ENCODE measurements at places on chromosomes 3 and 15. TPM values are rescaled to one million over a fixed set of nuclear protein-coding genes. Genes with fewer than 3 reads are reported as not detected.

The STAC gene
- polyA plus RNA-seq = 1.8 TPM

The CEMIP gene
- polyA plus RNA-seq = 2.5 TPM

The SELENOT gene
- polyA plus RNA-seq = 79.3 TPM

The MUSTN1 gene
- polyA plus RNA-seq = 2.8 TPM

The GOLGA8R gene
- polyA plus RNA-seq = 6.8 TPM

The BNC1 gene
- 4.2 TPM for polyA plus RNA-seq

The PLSCR2 gene
- polyA plus RNA-seq = 0.79 TPM

The CX3CR1 gene
- 2.8 TPM for polyA plus RNA-seq

The THBS1 gene
- 34.0 TPM for polyA plus RNA-seq

The TEX55 gene
- polyA plus RNA-seq = not detected

The IL17RE gene
- polyA plus RNA-seq = 60.9 TPM

The TMCO5A gene
- not detected for polyA plus RNA-seq

The TMEM266 gene
- 1.3 TPM for polyA plus RNA-seq

The SKIC8 gene
- polyA plus RNA-seq = 65.9 TPM

GRCh38 chr3:40097131-40098117 lies 212.1 kb upstream of the EIF1B start:
- H3K36me3 ChIP-seq = no peaks in the 10 kb centered on the region
- no peak for DNase-seq
- no peak overlapping the region for H3K4me3 ChIP-seq
- H3K4me1 ChIP-seq = no peaks in the 10 kb centered on the region
- no peaks in the 10 kb centered on the region for H3K27me3 ChIP-seq

GRCh38 chr3:35383216-35383615 lies 256.1 kb upstream of the ARPP21 start:
- no peaks in the 10 kb centered on the region for H3K4me1 ChIP-seq
- no peak for DNase-seq
- H3K4me3 ChIP-seq = no peak overlapping the region
- no peak overlapping the region for H3K27ac ChIP-seq
- no peaks in the 10 kb centered on the region for H3K36me3 ChIP-seq

- peak; percentile 95 for DNase-seq
- peaks cover 35% of the 10 kb centered on the region for H3K4me1 ChIP-seq
- H3K27me3 ChIP-seq = no peaks in the 10 kb centered on the region
- no peaks in the 10 kb centered on the region for H3K36me3 ChIP-seq
- H3K4me3 ChIP-seq = no peak overlapping the region
- peak overlapping the region; percentile 69 for H3K27ac ChIP-seq
These were observed 109.6 kb upstream of the UMPS start for GRCh38 chr3:124620600-124621063.

DNA sequence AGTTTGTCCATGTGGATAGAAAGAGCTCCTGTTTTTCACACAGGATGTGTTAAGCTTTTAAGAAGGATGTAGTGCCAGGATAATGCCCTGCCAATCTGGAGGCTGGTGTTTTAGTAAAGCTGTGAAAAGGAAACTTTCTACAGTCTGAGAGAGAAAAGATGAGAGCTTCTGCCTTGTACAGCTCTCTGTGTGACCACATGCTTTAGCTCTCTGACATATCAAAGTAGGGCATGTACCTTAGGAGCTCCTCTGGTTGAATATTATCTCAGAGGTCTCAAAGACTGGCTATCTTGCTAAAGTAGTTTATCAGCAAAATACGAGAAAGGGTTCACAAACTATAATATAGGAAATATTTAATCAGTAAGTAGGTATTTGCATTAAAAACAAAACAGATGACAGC lies 30.4 kb downstream of the CDIN1 start:
- DNase-seq = no peak
- peaks cover 3% of the 10 kb centered on the region for H3K4me1 ChIP-seq
- H3K4me3 ChIP-seq = no peak overlapping the region
- H3K27ac ChIP-seq = no peak overlapping the region

DNA sequence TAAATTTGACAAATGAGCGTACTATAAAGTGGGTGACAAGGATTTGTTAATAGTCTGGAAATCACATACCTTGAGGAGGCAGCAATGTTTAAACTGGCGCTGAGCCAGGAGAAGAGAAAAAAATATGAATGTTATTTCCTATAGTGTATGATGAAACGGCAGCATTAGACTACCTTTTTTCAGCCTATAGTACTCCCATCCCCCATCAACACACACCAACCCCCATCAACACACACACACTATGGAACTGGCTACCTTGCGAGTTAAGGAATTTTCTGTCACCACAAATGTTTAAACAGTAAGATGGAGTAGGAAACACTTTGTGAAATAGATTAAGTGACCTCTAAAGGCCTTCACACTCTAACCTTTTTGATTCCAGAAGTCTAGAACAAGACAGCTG lies 46.8 kb upstream of the ZCWPW2 start:
- no peak for DNase-seq
- H3K27me3 ChIP-seq = no peaks in the 10 kb centered on the region
- H3K4me1 ChIP-seq = no peaks in the 10 kb centered on the region
- H3K4me3 ChIP-seq = no peak overlapping the region
- H3K36me3 ChIP-seq = no peaks in the 10 kb centered on the region
- no peak overlapping the region for H3K27ac ChIP-seq

- H3K27ac ChIP-seq = no peak overlapping the region
- H3K36me3 ChIP-seq = no peaks in the 10 kb centered on the region
- H3K4me3 ChIP-seq = no peak overlapping the region
- no peaks in the 10 kb centered on the region for H3K27me3 ChIP-seq
- H3K4me1 ChIP-seq = no peaks in the 10 kb centered on the region
These were observed 96.9 kb downstream of the RORA start for GRCh38 chr15:61132211-61132610.

DNA sequence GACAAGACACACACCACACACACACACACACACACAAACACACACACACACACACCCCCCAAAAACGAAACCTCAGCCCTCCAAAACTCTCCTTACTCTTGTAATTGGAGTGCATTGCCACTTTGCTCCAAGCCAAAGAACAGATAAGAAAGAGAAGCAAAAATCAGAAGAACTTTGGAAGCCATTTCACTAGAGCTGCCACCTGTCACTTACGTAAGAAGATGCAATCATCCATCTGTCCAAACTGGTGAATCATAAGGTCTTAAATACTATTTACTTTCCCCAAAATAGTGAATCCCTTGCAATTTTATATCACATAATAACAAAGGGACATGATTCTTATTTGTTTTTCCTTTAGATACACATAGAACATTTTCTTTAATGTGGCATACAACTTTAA lies 285.4 kb downstream of the ZBTB20 start:
- no peak for DNase-seq
- H3K4me3 ChIP-seq = no peak overlapping the region
- H3K27me3 ChIP-seq = no peaks in the 10 kb centered on the region

DNA sequence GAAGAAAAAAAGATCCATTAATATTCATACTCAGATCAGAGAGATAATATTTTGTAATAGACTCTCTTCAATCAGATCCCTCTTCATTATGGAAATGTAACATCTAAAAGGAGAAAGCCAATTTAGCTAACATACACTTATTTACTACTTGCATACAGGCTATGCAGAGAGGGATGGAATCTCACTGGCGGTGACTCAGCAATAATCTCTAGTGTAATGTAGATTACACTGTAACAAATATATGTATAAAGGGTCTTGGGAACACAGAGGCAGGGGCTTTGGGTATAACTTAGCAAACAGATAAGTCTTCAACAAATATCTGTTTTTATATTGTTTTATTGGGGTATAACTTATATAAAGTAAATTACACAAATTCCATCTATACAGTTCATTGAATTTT lies 69.6 kb downstream of the CGNL1 start:
- H3K27me3 ChIP-seq = no peaks in the 10 kb centered on the region
- no peaks in the 10 kb centered on the region for H3K36me3 ChIP-seq
- H3K4me3 ChIP-seq = no peak overlapping the region

GRCh38 chr15:83200589-83200988 lies 7.0 kb downstream of the HDGFL3 start:
- no peaks in the 10 kb centered on the region for H3K36me3 ChIP-seq
- no peaks in the 10 kb centered on the region for H3K27me3 ChIP-seq
- H3K27ac ChIP-seq = no peak overlapping the region

GRCh38 chr3:197949191-197949777 lies 706 bp upstream of the RPL35A start:
- peaks cover 15% of the 10 kb centered on the region for H3K4me1 ChIP-seq
- H3K27me3 ChIP-seq = no peaks in the 10 kb centered on the region
- DNase-seq = no peak
- peak overlapping the region; percentile 86 for H3K4me3 ChIP-seq
- H3K27ac ChIP-seq = peak overlapping the region; percentile 80

DNA sequence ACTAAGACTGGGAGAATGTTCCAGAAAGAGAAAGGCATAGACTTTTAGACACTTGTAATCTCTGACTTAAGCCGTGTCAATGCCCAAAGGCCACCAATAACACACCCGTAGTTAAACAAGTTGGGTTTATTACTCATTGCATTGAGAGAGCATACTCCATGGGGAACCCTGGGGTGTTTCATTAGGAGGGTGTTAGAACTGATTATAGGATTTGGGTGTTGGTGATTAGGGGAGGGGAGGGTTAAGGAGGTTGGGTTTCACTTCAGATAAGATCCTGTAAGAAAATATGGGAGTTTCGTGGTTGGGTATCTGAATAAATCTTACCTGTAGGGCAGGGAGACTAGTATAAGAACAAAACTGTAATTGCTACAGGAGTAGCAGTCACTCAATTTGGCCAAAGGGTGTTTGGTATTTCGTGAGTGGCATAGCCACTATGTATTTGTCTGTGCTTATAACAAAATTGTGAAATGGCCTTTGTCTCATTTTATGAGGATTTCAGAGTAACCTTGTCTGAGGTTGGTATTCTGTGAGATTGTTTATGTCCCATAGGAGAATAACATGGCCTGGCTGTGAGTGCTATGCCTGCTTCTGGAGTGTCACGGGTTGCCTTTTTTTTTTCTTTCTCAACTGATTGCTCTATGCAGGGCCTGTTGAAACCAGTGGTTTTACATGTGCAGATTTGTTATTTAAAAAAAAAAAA lies 2.9 kb downstream of the HACD3 start:
- no peaks in the 10 kb centered on the region for H3K27me3 ChIP-seq
- H3K36me3 ChIP-seq = peaks cover 2% of the 10 kb centered on the region

- H3K27me3 ChIP-seq = no peaks in the 10 kb centered on the region
- DNase-seq = no peak
- H3K36me3 ChIP-seq = no peaks in the 10 kb centered on the region
- peak overlapping the region; percentile 66 for H3K4me3 ChIP-seq
These were observed 28.8 kb upstream of the HDAC11 start for GRCh38 chr3:13451301-13451673.

DNA sequence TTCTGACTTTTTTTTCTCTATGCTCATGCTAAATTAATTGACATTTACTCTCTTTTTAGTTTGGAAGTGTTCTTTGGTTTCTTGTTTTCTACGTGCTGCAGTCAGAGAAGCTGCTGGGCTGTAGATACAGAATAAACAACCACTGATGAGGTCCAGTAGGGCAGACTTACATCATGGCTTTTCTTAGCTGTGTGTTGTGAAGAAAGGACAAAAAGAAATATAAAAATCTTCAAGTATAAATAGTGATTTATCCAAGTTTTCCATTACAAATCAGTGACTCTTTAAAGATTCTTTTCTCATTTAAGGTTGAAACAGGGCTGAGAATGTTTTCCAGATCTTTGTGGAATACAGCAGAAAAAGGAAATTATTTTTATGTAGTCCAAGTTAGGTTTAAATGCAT lies 122.2 kb downstream of the CMSS1 start:
- H3K4me1 ChIP-seq = peaks cover 15% of the 10 kb centered on the region
- H3K27me3 ChIP-seq = no peaks in the 10 kb centered on the region
- H3K36me3 ChIP-seq = no peaks in the 10 kb centered on the region
- H3K4me3 ChIP-seq = no peak overlapping the region
- DNase-seq = no peak

- DNase-seq = peak; percentile 65
- peak overlapping the region; percentile 11 for H3K27ac ChIP-seq
- no peaks in the 10 kb centered on the region for H3K27me3 ChIP-seq
These were observed 24.6 kb upstream of the DMXL2 start for GRCh38 chr15:51647128-51647562.

GRCh38 chr3:71428841-71429596 lies 154.5 kb downstream of the FOXP1 start:
- peaks cover 17% of the 10 kb centered on the region for H3K4me1 ChIP-seq
- no peaks in the 10 kb centered on the region for H3K27me3 ChIP-seq
- H3K4me3 ChIP-seq = peak overlapping the region; percentile 19
- peak overlapping the region; percentile 17 for H3K27ac ChIP-seq

DNA sequence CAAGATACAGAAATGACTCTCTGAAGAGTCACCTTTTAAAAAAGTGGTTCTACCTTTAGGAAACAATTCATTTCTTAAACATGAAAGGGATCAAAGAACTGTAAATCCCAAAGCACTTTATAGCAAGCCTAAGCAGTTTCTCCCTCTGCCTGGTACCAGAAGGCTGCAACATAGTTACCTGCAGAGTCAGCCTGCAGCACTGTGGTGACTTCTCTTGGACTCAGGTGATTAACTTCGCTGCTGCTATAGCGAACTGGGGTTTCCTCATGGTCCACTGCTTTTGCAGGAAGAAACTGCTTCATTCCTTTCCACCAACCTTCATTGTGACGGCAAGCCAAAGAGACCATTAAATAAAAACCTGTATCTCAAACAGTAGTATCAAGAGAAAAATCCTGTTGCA lies 37.3 kb downstream of the ST3GAL6 start:
- H3K4me3 ChIP-seq = no peak overlapping the region
- no peaks in the 10 kb centered on the region for H3K4me1 ChIP-seq
- peaks cover 13% of the 10 kb centered on the region for H3K36me3 ChIP-seq
- no peak for DNase-seq
- no peaks in the 10 kb centered on the region for H3K27me3 ChIP-seq

DNA sequence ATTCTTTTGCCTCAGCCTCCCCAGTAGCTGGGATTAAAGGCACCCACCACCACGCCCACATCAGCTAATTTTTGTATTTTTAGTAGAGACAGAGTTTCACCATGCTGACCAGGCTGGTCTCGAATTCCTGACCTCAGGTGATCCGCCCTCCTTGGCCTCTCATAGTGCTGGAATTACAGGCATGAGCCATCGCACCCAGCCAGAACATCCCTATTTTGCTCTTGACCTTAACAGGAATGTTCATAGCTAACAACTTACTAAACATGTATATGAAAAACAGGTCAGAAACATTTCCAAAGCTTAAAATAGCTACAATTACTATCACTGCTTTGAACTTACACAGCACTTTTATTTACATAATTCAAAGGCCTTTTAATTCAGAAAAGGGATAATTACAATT lies 33.7 kb downstream of the UQCC5 start:
- H3K27ac ChIP-seq = no peak overlapping the region
- H3K27me3 ChIP-seq = no peaks in the 10 kb centered on the region
- no peak overlapping the region for H3K4me3 ChIP-seq
- no peaks in the 10 kb centered on the region for H3K4me1 ChIP-seq
- peaks cover 29% of the 10 kb centered on the region for H3K36me3 ChIP-seq

- H3K4me3 ChIP-seq = no peak overlapping the region
- DNase-seq = no peak
These were observed 5.6 kb downstream of the NEIL1 start for GRCh38 chr15:75352186-75353080.

GRCh38 chr3:109115451-109115850 lies 2.5 kb downstream of the MORC1 start:
- no peak overlapping the region for H3K27ac ChIP-seq
- no peaks in the 10 kb centered on the region for H3K36me3 ChIP-seq
- H3K27me3 ChIP-seq = no peaks in the 10 kb centered on the region
- H3K4me1 ChIP-seq = peaks cover 4% of the 10 kb centered on the region

All from large intestine (tissue), 12 donors.